ENCODE measurements at places on chromosomes 2 and 18.
A peak's percentile ranks its signal among the peaks of the same experiment; 100 is the strongest.

DNA sequence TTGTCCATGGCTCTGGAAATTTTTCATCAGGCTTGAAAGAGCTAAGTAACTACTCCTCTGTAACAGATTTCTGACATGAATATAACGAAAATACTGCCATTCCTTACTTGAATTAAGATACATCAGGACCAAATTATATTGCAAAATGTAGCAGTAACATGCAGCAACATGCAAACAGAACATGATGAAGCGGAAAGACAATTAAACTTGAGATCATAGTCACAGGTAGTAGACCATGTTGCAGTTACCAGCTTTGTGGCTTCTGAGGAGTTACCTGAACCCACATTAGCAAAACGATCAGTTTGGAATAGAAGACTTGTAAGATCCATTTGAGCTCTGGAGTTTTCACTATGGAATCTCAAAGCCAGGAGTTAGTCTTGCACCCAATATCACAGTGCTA is 76.2 kb downstream of the MREG start:
- DNase-seq: no peak

GRCh38 chr18:8726963-8727705 is 21.8 kb downstream of the MTCL1 start:
- no peak for DNase-seq

- DNase-seq: no peak
These were observed 131.6 kb upstream of the MSH6 start for GRCh38 chr2:47651296-47651695.

GRCh38 chr2:197873293-197873701 is 68.9 kb downstream of the PLCL1 start:
- DNase-seq: no peak

DNA sequence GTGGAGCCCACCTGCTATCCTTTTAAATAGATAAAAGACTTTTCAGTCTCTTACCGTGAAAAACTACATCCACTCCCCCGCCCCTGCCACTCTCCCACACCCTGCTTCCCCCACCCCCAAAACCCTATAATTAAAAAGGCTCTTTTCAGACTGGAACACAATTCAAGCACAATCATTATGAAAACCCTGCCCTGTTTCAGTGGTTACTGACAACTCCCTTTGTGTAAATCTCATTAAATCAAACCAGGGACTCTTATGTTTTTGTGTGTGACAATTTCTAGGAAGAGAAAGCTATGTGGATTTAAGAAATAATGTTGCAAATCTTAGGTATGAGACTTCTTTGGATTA is 21.0 kb upstream of the ZNF532 start:
- DNase-seq: no peak

DNA sequence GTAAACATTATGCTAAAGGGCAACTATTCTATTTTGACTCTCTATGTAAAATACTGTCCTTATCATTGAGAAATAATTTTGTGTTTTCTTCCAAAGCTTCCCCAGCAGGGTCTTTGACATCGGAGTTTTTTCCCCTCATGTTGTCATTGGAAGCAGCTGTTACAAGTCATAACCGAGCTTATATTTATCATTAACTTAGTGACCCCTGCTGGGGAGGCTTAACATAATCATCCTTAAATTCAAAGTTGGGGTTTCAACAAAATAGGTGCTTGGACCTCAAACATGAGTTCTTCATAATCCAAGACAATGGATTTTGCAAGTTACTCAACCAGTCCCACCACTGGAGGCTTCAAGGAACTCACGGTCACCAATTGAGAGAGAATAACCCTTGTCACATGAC is 330.9 kb downstream of the DCC start:
- DNase-seq: no peak

DNA sequence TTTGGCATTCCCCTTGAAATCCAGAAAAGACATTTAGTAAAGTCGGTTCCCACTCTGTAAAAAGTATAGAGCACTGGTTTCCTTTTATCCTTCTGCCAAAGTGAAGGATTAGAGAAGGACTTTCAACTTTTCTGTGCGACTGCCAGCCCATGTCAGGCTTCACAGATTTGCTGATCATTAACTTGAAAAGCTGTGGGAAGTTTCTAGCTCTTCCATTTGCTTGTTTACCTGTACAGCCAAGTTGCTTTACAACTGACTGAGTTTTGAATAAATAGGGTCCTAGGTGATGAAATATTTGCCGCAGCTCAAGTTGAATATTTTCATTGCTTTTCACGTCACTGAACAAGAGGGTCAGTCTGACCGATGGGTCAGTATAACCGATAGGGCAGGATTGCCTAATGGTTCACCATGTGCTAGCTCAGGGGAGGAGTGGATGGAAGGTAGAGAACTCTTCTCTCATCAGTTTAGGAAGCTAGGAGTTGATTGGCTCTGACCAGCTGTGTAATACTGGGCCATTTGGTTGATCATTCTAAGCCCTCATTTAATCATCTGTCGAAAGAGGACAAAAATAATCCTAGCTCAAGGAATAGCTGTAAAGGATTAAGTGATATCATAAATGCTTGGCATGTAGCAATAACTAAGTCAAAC is 30.4 kb downstream of the UPP2 start:
- no peak for DNase-seq

DNA sequence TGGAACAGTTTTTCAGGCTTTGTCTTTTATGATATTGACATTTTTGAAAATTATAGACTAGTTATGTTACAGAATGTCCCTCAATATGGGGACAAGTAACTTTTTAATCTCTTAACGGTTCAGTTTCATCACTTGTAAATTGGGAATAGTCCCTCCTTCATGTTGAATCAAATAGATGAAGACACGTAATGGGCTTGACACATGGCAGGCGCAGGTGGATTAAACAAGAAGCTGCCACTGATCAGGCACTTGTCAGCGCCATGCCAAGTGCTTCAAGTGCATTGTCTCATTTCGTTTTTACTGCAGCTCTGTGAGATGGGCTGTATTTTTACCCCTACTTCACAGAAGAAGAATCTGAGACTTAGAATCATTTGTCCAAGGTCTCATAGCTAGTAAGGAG is 9.5 kb upstream of the SMAD4 start:
- DNase-seq: no peak

- no peak for DNase-seq
These were observed 53.7 kb upstream of the ST8SIA5 start for GRCh38 chr18:46810481-46811000.

- DNase-seq: no peak
These were observed 398.8 kb upstream of the TMEFF2 start for GRCh38 chr2:192593561-192593960.

DNA sequence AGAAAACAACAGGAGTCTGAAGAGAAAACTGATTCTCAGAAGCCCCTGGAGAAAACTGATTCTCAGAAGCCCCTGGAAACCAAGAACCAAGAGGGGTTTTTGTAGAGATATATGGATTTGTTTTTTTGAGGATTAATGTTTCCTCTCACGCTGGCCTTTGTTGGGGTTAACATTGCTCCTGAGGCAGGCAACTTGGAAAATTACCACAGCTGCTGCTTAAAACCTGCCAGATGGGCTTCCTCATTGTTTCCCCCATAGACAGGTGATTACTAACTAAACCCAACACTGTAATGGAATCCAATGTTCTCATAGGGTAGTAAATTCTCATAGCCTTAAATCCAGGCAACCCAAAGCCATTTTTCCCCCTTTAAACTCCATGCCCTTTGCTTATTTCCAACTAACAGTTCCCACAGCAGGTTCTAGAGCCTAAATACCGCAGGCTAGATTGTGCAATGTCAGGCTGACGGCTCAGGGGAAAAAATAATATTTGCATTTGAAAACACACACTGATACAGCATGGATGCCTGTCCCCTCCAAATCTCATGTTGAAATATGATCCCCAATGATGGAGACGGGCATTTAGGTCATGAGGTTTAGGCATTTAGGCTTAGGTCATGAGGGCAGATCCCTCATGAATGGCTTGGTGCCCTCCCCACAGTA is 272.3 kb upstream of the PKDCC start:
- DNase-seq: no peak

DNA sequence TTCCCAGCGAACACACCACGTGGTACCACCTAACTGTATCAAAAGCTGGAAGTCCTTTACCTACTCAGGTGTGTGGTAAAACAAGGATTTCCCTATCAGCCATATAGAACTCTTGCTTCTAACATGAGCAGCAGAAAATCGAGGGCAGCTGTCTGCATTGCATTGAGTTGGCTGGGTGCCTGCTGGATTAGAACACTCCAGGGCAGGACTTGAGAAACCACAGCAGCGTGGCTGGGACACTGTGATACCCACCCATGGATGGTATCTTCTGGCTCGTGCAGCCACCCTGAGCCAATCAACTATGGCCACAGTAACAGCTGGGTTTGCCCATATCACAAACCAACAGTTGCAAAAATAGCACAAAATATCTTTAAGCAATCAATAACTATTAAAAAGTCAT is 188.3 kb downstream of the FBXO15 start:
- no peak for DNase-seq

- no peak for DNase-seq
These were observed 44.2 kb upstream of the CDH7 start for GRCh38 chr18:65706646-65707045.

GRCh38 chr2:18456026-18456425 is 104.4 kb downstream of the RDH14 start:
- DNase-seq: no peak

DNA sequence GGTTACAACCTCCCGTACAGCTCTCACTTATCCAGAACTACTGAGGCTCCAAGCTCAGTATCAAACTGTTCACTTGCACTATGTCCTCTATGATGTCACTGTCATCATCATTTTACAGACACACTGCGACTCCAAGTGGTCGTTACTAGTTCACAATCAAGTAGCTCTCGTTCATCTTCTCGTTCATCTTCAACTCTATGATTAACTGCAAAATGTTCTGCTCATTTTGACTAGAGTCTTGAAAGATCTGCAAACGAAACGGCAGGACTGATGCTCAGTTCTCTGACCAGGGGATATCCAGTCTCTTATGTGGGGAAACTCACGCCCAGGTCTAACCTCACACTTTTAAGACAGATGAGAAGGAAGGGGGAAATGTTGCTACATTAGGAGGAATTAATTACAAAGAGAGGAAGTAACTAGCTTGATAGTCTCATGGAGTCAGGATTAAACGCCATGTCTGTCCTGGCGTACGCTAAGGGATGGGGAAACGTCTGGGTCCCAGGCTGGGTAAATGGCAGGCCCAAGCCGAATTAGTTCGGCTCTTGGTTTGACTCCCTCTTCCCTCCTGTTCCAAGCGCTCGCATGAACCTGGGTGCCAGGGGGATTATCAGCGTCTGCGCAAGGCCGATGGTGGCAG is 794 bp upstream of the CHCHD5 start:
- DNase-seq: peak; percentile 6

- DNase-seq: no peak
These were observed 71.5 kb downstream of the SFXN5 start for GRCh38 chr2:72999729-73000725.

- DNase-seq: no peak
These were observed 25.0 kb upstream of the FAHD2A start for GRCh38 chr2:95377216-95378123.
